ENCODE measurements at places on chromosomes 1 and 21.

DNA sequence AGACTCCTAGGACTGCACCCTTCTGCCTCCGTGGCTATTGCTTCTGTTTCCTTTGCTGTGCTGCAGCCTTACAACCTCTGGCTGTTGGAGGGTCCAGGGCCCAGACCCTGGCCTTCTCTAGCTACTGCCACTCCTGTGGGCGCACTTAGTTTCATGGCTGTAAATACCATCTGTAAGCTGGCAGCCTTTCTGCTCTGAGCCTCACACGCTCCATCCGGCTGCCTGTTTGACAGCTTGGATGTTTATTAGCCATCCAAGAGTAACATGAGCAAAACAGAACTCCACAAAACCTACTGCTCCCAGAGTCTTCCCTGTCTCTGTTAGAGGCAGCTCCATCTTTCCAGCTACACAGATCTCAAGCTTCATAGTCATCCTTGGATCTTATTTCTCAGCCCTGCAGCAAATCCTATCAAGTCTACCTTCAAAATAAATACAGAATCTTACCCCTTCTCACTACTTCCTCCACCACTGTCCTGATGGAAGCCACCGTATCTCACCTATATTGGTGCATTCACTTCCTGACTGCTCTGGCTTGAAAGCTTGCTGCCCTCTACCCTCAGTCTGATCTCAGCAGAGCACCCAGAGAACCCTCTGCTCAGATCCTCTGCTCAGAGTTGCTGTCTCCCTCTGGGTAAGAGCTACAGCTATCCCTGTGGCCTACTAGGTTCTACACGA lies 19.1 kb downstream of the SLC25A33 start:
- DNase-seq: no peak

DNA sequence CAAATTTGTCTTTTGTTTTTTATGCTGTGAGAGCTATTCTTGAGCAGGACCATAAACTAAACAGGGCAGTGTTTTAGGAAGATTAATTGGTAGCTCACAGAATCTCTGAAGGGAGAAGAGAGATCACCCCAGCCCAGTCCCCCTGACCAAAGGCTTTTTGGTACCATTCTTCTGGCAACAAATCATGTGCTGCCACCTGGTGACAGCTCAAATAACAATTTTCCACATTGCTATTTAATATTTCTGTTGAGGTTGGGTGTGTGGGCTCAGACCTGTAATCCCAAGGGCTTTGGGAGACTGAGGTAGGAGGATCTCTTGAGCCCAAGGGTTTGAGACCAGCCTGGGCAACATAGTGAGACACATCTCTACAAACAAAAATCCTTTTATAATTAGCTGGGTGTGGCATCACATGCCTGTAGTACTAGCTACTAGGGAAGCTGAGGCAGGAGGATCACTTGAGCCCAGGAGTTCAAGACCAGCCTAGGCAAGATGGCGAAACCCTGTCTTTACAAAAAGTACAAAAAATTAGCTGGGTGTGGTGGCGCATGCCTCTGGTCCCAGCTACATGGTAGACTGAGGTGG lies 2.2 kb upstream of the TESK2 start:
- peak; percentile 23 for DNase-seq

- DNase-seq: no peak
These were observed 18.3 kb downstream of the SGIP1 start for GRCh38 chr1:66552287-66552686.

- DNase-seq: no peak
These were observed 1.8 kb downstream of the USP24 start for GRCh38 chr1:55213151-55213884.

GRCh38 chr1:150249936-150250335 lies 7.6 kb upstream of the CA14 start:
- DNase-seq: no peak

- DNase-seq: no peak
These were observed 11.9 kb upstream of the TNFRSF14 start for GRCh38 chr1:2544093-2544874.

- no peak for DNase-seq
These were observed 876.5 kb downstream of the USP25 start for GRCh38 chr21:16606271-16606670.

GRCh38 chr1:96782856-96783255 lies 61.3 kb downstream of the PTBP2 start:
- DNase-seq: no peak

GRCh38 chr21:46243960-46244361 lies 15.4 kb upstream of the LSS start:
- DNase-seq: no peak

Measured in stimulated activated CD8-positive, alpha-beta memory T cell treated with anti-CD3 and anti-CD28 coated beads, Interleukin-2, amount 100 ng/mL, for 1 hour (primary cell).